ENCODE measurements at places on chromosomes 5 and 9.

GRCh38 chr5:14611737-14612136 is 30.1 kb downstream of the OTULINL start:
- DNase-seq, result no peak

DNA sequence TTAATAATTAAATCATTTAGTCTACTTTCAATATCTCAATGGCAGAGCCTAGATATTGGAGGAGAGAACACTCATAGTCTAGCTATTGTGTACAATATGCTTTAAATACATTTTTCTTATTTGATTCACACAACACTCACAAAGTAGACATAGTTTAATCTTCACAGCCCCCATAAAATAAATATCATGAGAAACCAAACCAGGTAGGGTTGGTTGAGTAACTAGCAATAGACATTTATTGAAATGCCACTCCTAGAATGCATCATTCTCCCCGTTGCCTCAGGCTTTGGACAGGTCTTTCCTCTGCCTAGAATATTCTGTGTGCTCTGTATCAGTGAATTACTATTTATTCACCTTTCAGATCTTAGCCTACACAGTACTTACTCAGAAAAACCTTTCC is 141.9 kb downstream of the CEMIP2 start:
- DNase-seq, result no peak

DNA sequence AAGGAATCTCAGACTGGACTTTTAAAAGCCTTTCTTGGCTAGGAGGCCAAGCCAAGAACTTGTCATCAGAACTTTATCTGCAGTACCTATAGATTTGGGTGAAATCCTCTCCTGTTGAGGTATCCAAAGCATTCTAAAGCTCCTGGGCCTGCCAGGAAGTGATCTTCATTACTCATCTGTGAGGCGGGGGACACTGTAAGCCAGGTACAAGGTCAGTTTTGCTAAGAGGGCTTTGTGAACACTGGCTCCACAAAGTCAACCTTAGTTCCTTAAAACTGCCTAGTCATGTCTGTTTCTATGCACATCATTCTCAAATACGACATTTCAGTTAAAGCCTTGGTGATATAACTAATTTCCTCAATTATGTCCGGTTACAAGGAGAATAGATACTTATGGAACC is 236.7 kb downstream of the PIK3R1 start:
- no peak for DNase-seq

GRCh38 chr5:61674378-61674777 is 342.3 kb downstream of the ZSWIM6 start:
- DNase-seq, result no peak
